ENCODE measurements at places on chromosomes 2 and 18.

GRCh38 chr2:241874277-241874925, 4.9 kb downstream of the RTP5 start:
- no peak for DNase-seq

- no peak for DNase-seq
These were observed 1.4 kb upstream of the CTNNA2 start for GRCh38 chr2:79511320-79511951.

- no peak for DNase-seq
These were observed 311.8 kb upstream of the MMADHC start for GRCh38 chr2:149899390-149899789.

GRCh38 chr2:12106440-12107080, 360.1 kb downstream of the LPIN1 start:
- no peak for DNase-seq

- peak; percentile 88 for DNase-seq
These were observed at the start of gene ZNF396 for GRCh38 chr18:35376742-35377695. TSS of gene ZNF396 (minus strand) at chr18:35377337. CDS start at chr18:35374292, 3,045 bp downstream.

DNA sequence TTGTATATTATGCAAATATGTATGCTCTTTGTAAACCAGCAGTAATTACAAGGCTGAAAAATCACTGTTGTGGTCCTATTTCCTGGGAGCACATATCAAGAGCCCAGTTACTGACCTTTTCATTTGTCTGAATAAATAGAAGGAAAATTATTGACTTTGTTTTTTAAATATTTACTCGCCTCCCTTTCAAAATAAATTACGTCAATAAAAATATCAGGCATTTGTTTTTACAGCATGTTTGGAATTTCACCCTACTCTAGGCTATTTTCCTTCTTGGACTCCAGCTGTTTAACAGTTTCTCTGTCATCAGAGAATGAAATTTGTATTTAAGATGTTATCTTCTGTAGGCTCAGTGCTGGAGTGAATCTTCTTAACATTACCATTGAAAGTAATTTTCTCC, 59.9 kb upstream of the LRATD1 start:
- DNase-seq: peak; percentile 21

GRCh38 chr2:14960686-14961324, 328.3 kb downstream of the LRATD1 start:
- DNase-seq: no peak

DNA sequence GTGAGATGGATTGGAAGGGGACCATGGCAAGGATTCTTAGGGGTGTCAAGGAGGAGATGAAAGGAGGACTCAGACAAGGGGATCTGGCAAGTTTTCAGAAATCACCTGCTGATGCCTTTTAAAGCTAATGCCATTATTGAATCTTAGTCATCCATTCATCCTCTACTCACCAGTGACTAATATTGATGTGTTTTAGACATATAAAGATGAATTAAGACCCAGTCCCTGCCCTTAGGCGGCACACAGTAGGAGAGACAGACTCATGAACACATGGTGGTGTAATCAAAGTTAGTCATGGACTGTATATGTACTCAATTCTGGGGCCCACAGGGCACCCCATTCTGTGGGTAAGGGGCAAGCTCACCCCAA, 56.5 kb upstream of the ATL2 start:
- no peak for DNase-seq

DNA sequence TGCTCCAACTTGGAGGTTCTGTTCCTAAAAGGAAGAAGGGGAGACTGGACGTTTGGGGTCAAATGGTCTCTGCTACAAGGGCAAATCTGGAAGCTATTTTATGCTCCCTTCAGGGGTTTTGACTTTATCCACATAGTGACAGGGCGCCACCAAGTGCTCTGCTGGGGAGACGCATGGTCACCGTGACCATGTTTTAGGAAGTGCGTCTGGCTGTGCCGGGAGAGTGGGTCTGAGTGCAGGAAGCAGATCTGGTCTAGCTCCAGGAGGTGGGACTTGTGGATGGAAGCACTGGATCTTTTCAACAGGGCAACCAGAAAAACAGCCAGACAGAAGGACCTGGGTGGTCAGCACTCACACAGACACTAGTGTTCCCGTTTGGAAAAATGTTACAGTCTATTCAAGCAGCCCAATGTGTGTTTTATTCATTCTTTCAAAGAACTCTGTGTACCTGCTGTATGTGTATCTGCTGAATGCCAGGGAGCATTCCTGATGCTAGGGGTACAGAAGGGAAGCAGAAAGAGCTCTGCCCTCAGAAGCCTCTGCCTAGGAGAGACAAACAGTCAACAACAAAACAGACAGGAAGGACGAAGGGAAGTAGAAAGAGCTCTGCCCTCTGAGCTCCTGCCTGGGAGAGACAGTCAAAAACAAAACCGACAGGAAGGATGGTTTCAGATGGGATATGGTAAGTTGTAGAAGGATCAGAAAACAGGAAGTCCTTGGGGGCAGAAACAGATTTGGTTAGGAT, 14.3 kb downstream of the IMPA2 start:
- DNase-seq: peak; percentile 82

DNA sequence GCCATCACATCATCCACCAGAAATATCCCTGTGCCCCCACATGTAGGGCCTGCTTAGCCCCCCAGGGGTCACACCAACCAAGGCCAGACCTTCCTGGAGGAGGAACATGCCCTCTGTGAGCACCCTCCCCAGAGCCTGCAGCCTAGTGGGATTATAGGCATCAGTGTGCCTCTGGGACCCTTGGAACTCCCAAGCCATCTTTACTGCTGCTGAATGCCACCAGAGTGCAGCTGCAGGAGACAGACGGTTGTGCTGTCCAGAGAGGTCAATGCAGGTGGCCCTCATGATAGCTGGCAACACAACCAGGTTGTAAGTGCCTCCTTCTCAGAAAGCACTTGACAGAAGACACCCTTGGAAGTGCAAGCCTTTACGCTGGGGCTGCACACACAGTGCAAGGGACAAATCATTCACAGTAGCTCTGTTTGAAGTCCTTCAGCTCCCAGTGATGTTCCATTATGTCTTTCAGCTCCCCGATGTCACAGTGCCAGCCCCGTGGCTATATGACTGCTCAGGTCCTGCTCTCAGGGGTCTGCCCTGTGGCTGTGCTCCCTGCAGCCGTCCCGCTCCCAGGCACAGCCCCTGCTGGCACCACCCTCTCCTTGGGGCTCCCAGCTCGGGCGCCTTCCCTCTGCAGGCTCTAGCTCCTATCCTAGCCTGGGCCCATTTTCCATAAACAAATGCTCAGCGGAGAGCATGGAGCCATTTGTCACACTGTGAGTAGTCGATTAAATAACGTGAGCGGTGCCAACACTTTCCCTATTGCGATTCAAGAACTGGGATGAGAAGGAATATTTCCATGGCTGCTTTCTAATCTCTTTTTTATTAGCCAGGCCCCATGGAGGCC, 65.1 kb downstream of the EDAR start:
- DNase-seq: peak; percentile 3

DNA sequence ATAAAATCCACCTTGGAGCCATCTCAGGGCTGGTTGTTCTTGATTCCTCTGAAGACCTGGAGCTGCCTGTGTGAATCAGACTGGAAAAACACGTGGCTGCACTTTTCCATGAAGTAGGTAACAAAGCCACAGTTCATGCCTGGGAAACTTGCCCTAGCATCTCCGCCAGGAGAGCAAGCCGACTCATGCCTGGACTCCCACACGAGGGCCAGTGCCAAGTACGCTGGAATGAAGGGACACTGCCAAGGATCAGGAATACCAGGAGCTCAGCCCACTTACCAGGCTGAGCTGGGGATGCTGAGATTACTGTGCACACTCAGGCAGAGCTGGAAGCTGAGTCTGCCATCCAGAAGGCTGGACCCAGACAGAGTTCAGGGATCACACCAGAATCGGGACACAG, 10.9 kb upstream of the FHL2 start:
- DNase-seq: no peak

DNA sequence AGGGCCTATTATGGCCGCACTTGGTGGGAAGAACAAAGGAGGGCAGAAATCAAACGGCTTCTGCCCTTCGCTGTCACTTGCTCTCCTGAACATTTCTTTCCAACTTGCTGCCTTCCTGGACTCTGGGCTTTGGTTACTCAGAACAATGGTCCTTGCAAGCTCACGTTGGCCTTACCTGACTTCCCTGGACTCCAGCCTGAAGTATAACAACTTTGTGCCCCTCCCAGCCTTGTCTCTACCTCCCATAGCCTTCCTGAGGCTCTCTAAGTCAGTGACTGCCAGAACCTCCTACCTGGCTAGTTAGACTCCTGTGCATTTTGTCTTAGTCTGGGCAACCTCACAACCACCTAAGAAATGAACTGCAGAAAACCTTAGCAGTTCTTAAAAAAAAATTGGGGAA, 30.2 kb upstream of the ITPRID2 start:
- DNase-seq: no peak

DNA sequence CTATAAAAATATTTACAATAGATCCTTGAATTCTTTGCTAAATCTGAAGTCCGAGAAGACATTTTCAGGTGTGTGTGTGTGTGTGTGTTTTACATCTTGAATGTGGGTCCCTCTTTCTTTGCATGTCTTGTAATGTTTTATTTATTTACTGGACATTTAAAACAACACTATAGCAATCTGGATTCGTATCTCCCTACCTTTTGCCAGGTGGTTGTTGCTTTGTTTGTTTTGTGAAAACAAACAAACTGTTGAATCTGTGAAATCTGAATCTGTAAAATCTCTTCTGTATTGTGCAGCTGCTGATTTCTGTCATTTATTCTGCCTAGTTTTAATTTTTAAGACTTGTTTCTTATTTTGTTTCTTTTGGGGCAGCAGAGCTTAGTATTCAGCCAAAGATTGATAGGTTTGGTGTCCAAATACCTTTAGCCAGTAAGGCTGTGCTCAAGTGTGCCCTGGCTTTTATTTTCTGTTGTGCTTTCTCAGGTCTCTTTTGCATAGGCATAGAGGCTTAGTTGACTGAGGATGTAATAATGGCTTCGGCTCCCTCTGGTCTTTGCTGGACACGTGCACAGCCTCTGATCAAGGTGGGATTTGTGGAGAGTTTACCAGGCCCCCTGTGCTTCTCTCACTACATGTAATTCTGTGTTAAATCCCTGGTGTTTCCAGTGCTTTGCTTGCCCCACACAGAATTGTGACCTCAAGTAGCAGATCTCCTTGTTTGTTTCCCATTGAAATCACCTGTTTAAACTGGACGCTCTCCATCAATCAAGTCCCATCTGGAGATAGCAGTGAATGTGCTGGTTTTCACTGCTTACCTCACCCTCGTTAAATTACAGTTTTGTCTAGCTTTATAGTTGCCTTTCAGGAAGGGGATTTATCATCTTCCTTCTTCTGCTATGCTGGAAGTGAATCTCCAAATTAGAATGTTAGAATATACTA, 71.1 kb downstream of the BIRC6 start:
- DNase-seq: no peak

DNA sequence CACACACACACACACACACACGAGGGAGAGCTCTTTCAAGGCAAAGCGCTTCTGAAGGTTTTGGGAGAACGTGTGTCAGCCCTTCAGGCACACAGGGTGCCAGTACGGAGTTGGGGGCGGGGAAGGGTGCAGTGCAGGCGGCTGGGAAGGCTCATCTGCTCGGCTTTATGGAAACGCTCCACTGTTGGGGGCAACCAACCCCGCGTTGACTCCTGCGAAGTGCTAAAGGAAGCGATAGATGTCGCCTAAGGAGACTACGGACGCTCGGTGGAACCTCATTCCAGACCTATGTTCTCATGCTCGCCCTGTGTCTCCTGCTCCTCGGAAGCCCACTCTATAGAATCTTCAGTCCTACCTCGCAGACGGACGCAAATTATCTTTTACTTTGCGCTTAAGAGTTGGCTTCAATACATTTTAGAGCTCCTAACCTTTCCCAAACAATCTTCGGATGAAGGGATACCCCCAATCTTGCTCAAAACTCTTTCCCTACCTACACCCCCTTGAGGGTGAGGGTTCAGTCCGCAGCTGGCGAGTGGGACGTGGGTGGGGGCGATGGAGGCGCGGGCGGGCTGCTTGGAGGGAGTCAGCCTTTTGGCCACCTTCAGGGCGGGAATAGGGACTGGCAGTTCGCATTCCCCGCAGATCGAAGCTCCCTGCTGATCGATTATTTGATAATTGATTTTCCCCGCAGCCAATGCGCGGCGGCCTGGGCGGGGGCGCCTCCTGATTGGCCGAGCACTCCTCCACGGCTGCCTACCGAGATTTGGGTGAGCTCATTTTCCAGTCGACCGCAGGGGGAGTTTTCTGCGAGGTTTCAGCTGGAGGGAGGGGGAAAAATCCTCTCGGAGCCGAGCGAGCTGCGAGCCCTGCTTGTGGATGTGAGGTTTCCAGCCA, 1.9 kb upstream of the MEIS1 start:
- peak; percentile 99 for DNase-seq

DNA sequence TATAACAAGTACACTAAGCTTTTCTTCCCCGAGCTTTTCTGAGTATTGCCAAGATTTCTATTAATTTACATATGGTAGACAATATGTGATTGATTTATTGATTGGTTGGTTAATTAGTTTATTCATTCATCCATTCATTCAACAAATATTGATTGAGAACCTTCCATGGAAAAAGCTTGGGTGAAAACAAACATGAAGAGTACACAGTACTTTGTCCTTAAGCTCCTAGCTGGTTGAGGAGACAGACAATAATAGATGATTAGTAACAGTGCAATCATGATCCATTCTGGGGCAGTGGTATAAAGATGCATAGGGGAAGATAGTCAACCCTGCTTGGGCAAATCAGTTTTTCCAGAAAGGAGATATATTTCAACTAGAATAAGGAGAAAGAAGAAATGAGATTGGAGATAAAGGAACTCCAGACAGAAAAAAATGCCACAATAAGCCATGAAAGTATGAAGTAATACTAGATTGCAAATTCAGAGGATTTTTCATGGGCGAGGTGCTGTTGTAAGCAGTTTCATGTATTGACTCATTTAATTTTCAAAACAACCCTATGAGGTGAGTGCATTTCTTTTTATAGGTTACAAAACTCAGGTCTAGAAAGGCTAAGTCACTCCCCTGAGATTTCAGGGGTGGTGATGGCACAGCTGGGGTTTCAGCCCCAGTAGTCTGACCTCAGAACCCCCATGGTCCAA, 129.5 kb downstream of the RND3 start:
- DNase-seq: no peak

- DNase-seq: no peak
These were observed 120.8 kb upstream of the RBMS1 start for GRCh38 chr2:160614391-160614790.

- no peak for DNase-seq
These were observed 790.9 kb upstream of the GCFC2 start for GRCh38 chr2:76501641-76502040.

GRCh38 chr2:46985512-46985911, 69.9 kb upstream of the MCFD2 start:
- no peak for DNase-seq

DNA sequence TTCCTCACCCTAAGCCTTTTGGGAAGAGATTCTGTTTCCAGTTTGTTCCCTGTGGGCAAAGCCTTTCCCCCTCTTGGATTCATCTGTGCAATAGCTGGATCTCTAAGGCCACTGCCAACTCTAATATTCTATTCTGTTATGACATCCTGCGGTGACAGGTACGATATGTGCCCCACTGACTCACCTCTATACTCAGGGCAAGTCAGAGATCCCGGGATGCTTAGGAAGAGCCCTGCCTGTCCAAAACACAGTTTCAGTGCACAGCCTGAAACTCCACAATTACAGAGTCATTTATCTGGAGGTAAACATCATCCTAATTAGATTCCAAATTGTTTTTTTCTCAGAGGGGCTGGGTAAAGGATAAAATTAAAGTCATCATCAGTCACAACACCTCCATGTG, 190.2 kb downstream of the TFCP2L1 start:
- no peak for DNase-seq
